Activated T-cell treated with anti-CD3 and anti-CD28 coated beads, Interleukin-2, amount 50 U/mL, for 72 hours (primary cell): ENCODE measurements at places on chromosomes 16 and 17. TPM values are rescaled to one million over a fixed set of nuclear protein-coding genes. Genes with fewer than 3 reads are reported as not detected.

- no peak for DNase-seq
Measured at GRCh38 chr16:51416926-51417325, 265.9 kb upstream of the SALL1 start.

DNA sequence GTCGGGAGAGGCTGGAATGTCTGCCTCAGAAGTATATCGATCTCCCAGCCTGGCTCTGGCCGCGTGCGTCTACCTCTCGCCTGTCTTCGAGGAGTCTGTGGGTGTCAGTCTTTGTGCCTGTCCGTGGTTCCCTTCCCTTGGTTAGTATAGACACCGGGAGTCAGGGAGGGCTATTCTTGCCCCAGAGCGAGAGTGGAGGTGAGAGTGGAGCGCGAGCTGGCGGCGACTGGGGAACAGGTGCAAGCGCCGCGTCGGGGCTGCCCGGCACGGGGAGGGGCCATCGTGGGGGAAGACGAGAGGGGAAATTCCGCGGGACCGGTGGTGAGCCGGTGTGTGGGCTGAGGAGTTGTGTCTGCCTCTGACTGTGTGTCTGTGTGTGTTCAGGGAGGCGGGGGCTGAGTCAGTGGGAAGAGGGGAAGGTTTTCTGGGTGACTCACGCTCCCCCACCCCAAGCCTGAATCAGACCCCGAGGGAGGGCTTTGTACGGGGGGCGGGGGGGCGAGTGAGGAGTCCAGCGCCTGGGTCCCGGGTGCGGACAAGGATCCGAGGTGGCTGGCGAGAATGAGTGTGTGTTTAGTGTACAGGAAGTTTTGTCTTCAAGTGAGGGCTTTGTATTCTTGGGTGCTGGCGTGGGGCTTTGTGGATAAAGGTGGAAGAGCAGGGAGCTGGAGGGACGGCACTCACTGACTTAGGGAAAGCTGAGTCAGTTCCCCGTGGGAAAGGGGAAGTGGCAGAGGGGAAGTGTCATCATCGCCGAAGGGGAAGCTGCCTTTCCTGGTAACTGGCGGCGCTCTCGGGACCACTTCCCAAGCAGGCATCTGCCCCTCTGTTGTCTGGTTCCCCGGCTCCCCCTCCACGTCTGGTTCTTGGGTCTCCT is 8.6 kb downstream of the KDM6B start:
- peak; percentile 99 for DNase-seq

Gene RNF157
- total RNA-seq, result 100 TPM

GRCh38 chr16:83002351-83003334 is 375.9 kb downstream of the CDH13 start:
- DNase-seq, result no peak

Gene DCXR
- 114 TPM for total RNA-seq

Gene SLC35G3
- total RNA-seq, result not detected

Gene ZNF469
- total RNA-seq, result 0.34 TPM

DNA sequence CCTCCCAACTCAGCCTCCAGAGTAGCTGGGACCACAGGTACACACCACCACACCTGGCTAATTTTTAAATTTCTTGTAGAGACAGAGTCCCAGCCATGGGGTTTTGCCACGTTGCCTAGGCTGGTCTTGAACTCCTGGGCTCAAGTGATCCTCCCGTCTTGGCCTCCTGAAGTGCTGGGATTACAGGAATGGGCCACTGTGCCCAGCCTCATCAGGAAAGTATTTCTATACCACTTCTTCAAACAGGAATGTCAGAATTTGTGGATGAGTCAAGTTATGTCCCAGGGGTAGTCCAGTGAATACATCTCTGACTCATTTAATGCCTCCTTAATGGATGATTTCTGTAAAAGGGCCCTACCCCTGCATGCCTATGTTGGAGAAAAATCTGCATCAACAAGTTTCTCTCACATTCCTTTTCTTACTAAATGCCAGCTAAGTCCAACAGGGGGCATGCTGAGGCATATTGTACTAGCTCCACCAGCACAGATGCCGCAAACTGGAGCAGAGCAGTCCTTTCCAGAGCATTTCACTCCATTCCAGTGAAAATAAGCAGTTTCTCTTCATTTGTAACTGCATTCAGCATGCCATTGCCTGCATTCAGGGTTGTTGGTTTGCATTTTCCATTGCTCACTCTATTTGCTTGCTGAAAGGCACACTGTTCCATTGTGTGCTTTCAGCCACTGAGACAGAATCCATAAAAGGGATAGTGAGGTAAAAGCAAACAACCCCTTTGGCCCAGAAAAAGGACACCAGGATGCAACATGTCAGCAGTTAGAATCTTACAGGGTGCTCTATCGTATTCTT is 5.3 kb upstream of the CAVIN1 start:
- peak; percentile 45 for DNase-seq

- DNase-seq, result no peak
Measured at GRCh38 chr16:15492091-15492740, 57.8 kb downstream of the BMERB1 start.

DNA sequence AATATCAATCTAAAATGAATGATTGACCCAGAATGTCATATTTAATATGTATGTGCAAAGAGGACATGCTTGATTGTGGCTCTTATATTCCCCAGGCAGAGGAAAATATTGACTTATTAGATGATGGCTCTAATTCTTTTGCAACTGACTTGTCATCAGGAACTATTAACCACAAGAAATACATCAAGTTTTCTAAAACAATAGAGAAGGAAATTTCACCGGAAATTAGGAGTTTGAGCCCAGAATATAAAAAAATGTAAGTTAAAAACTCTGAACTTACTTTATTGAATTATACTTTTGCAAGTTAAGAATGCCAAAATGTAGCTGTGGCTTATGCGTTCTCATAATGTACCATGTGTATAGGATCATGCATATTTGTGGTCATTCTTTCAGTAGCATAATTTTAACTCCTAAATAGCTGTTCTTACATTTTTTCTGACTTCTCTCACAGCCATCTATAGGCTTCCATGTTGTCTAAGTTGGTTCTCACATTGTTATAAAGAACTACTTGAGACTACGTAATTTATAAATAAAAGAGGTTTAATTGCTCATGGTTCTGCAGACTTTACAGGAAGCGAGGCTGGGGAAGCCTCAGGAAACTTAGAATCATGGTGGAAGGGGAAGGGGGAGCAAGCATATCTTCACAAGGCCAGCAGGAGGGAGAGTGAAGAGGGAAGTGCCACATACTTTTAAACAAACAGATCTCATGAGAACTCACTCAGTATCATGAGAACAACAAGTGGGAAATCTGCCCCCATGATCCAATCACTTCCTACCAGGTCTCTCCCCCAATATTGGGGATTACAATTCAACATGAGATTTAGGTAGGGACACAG is 11.6 kb downstream of the EFCAB13 start:
- no peak for DNase-seq

- no peak for DNase-seq
Measured at GRCh38 chr17:34006126-34006525, 249.0 kb upstream of the CCL2 start.

Gene TNFRSF17
- not detected for total RNA-seq

GRCh38 chr16:28292731-28293600 is 641 bp downstream of the SBK1 start:
- no peak for DNase-seq

Gene KRT28
- not detected for total RNA-seq

Gene MYH3
- total RNA-seq, result 4.6 TPM

DNA sequence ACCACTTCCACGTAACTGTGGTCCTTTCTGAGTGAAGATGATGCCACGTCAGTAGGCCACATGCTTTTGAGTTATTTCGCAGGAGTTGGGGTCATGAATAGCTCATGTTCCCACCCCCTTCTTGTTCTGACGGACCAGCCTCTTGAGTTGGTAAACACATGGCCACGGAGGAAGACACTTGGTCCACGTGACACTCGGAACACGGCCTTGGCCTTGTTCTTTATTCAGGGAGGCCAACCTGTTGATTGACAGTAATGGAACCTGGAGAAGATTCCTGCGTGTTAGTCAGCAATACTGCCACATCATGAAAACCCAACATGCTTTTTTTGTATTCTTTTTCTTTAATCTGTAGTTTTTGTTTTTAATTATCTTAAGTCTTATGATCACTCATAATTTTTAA is 56.3 kb downstream of the SEC14L1 start:
- no peak for DNase-seq

Gene C16orf95
- 15.1 TPM for total RNA-seq

DNA sequence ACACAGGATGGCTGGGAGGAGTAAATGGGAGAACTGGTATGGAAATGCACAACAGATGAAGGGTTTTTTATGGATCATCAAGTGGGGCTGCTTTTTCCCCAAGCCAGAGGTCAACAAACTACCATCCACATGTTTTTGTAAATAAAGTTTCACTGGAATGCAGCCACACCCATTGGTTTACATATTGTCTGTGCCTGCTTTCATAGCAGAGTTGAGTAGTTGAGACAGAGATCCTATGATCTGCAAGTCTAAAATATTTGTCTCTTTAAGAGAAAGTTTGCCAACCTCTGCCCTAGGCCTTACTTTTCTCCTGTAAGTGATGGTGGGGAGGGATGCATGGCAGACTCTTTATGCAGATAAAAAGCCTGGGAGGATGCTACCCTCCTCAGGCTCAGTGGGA is 341.4 kb downstream of the CA10 start:
- no peak for DNase-seq

DNA sequence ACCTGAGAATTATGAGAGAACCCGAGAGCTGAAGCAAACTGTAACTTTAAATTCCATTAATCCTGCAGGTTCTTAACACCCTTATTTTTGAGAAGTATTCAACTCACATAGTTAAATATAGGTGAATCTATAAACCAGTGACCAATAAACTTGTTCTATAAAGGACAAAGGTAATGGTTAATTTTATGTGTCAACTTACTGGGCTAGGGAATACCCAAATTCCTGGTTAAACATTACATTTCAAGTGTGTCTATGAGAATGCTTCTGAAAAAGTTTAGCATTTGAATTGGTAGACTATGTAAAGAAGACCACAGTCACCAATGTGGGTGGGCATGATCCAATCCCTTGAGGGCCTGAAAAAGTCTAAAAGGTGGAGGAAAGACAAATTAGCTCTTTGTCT is 99.1 kb downstream of the KCNJ2 start:
- DNase-seq, result no peak

Gene CHST5
- total RNA-seq, result 0.82 TPM

DNA sequence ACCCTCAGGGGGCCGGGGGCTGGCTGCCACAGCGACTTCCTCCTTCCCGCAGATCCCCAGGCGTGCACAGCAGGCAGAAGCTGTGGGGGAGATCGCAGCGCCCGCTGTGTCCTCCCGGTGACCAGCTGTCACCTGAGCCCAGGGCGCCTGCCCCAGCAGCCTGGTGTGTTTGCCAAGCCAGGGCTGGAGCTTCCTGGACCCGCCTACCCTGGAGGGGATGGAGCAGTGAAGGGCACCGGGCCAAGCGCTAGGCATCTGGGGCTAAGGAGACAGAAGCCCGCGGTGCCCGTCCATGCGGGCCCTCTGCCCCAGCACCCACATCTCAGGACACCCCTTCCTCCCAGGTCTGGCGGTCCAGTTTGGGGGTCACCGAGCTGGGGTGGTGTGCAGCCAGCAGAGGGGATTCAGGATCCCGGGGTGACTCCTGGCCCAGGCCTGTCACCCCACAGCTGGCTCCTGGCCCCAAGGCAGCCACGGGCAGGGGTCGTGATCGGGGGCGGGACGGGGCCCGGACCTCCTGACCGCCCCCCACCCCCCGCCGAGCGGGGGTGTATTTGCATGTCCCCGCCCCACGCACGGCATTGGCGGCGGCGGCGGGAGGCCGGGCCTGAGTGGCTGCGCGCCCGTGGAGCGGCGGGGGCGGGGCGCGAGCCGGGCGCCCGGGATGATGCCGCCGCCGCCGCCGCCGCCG is at the start of gene RAB26:
Gene RAB26 (plus strand): TSS at position 645 of the 691 bp plus-strand sequence. CDS start 159 bp downstream, outside the sequence.
- peak; percentile 65 for DNase-seq

GRCh38 chr17:48600244-48601098 is 4.3 kb downstream of the HOXB6 start:
- DNase-seq, result no peak

Gene PYY
- not detected for total RNA-seq

GRCh38 chr16:27251541-27252205 is 16.9 kb downstream of the NSMCE1 start:
- no peak for DNase-seq

GRCh38 chr17:1979182-1979985 is 45.8 kb downstream of the RTN4RL1 start:
- no peak for DNase-seq

Gene SLC5A2
- total RNA-seq, result not detected

Gene EVPLL
- not detected for total RNA-seq

Gene ADAP2
- total RNA-seq, result 1.8 TPM

DNA sequence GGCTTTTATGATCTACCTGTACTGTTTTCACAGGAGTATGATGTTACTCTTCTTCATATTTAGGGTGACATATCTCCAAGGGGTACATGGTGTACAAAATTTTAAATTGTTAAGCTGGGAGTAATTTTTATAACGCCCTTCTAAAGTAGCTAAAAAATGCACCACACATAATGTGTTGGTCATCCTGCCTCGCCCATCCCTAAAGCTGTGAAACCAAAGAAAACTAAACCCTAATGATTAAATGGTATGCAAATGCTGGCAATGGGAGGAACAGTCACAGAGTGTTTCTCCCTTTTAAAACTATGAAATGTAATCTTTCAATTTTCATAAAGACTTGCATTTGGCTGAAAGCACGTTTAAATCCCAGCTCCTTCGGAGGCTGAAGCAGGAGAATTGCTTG is 2.0 kb upstream of the KRT24 start:
- no peak for DNase-seq

Gene CHST4
- not detected for total RNA-seq
